ENCODE measurements at places on chromosomes 5 and 9. TPM values are rescaled to one million over a fixed set of nuclear protein-coding genes. Genes with fewer than 3 reads are reported as not detected.

DNA sequence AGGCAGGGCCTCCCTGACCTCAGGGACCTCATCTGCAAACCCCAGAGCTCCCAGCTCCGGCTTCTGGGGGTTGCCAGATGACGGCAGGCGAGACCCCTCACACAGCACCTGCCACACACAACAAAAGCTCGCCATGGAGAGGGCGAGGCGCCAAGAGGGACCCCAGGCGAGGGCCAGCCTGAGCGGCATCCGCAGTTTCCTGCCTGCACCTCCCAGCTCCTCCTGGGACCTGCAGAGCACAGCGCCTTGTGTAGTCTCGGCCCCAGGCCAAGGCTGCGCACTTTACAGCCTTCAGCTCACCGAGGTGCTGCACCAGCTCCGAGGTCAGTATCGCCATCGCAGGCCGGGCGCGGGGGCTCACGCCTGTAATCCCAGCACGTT, 82.4 kb upstream of the ADAMTS2 start:
- no peak for DNase-seq

DNA sequence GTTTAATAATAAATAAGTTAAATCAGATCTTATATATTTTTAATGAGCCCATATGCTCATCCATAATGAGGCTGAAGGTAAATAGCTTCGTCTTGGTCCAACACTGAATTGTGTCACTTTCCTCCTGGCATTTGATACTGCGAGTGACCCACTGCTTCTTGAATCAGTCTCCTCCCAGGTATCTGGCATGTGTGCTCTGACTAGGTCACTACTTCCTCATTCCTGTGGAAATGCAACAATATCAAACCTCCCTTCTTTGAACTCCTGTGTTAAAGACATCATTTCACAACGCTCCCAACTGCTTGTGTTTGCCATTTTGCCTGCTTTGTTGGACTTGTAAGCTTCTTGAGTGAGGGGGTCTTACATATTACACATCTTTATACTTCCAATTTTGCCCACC, 157.7 kb downstream of the SLC24A2 start:
- DNase-seq = no peak

DNA sequence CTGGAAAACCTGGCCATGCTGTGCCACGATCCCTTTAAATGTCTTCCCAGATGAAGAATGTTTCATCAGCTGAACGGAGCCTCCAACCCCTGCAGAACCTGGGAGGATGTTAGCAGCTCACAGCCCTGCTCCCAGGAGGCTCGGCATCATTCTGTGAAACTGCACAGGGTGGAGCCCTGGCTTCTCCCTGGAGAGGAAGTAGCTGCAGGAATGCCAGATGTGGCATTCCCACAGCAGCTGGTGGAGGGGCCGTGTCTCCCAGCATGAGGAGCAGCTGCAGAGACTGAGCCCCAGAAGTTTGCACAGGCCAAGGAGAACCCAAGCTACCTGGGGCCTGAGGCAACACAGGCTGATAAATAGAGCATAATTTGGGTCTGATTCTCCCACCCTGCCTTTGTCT, 165.8 kb upstream of the MAP3K1 start:
- DNase-seq = no peak

Gene GABRG2
- not detected for total RNA-seq

Measured in activated CD4-positive, alpha-beta T cell treated with anti-CD3 and anti-CD28 coated beads, Interleukin-2, amount 10 ng/mL, durations not matched to agents 7 days and 5 days (primary cell).